Anterior cingulate cortex (tissue), 58 donors: ENCODE measurements at places on chromosomes 3 and 15.

- no peak for DNase-seq
Measured at GRCh38 chr15:25712192-25712960, 150.8 kb downstream of the ATP10A start.

GRCh38 chr3:113606539-113607218, 74.3 kb downstream of the SIDT1 start:
- DNase-seq, result no peak

GRCh38 chr3:173976281-173976680, 578.7 kb downstream of the NLGN1 start:
- no peak for DNase-seq

GRCh38 chr3:64445109-64445943, 220.1 kb upstream of the PRICKLE2 start:
- DNase-seq, result no peak

- DNase-seq, result no peak
Measured at GRCh38 chr3:69791106-69791505, 51.8 kb downstream of the MITF start.

DNA sequence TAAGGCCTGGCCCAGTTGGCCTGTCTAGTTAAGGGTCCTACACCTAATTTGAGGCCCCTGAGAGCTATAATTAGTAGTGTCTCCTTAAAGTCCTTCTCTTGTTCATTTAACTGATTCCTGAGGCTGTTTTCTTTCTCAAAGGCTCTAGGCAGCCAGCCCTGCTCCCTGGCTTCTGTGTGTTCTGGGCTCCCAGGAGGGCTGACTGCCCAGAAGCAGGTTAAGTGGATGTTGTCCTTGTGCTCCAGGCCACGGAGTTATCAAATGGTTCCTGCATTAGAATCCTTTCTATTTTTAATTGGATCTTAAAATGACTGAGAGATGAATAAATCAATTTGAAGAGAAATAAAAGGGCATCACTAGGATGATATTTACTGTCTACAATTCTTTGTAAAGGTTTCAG, 140.0 kb downstream of the SNRK start:
- DNase-seq, result peak; percentile 6

GRCh38 chr3:42022355-42022754, 60.5 kb upstream of the ULK4 start:
- DNase-seq, result no peak

GRCh38 chr15:36407647-36408046, 171.8 kb upstream of the CDIN1 start:
- no peak for DNase-seq

GRCh38 chr3:182212479-182213076, 500.9 kb downstream of the SOX2 start:
- DNase-seq, result no peak

DNA sequence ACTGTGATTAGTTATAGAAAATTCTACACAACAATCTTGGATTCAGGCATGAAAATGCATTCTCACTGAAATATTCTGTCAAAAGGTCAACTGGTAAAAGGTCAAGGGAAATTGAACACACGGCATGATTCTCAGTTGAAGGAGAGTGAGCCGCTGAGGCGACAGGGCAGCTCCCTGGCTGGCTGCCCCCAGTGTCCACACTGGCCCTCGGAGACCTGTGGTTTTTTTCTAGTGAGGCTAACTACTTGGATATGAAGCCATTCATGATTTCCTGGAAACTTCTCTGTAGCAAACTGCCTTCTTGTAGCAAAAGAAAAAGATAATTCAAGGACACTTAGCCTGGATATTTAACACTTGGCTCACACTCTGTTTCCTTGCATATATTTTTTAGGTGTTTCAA, 37.2 kb downstream of the AADACL2 start:
- DNase-seq, result no peak

DNA sequence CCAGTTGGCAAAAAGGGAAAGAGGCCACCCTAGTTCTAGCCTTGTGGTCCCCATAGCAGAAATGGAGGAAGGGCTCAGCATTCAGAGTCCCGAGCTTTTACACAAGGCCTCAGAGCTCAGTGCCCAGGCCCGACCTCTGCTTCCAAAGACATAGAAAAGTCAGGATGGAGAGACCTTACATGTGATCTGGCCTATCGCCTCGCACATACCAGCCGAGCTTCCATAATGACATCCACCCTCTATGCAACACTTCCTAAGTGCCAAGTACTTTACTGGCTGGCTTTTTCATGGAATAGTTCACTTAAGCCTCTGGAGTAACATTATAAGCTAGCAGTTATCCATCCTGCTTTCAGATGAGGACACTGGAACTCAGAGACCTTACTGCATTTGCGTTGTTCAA, 275.9 kb downstream of the FAM43A start:
- DNase-seq, result no peak

DNA sequence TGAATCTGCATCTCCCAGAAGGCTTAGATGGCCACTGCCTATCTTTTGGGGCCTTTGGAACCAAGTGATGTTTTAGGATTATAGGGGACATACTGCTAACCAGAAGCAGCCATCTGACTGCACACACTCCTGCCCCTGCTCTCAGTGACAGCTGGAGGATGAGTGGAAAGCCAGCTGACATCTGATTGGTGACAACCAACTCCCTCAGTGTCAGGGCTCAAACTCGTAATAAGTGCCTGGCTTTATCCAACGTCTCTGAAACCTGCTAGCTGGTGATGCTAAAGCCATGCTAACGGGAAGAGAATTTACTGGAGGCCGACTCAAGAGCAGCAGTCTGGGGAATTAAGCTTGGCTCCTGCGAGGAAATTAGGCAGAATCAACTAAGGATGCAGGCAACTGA, 35.1 kb downstream of the KY start:
- DNase-seq, result no peak

GRCh38 chr3:3586843-3587646, 212.2 kb upstream of the LRRN1 start:
- no peak for DNase-seq

- DNase-seq, result no peak
Measured at GRCh38 chr3:20857636-20858035, 671.6 kb upstream of the SGO1 start.

DNA sequence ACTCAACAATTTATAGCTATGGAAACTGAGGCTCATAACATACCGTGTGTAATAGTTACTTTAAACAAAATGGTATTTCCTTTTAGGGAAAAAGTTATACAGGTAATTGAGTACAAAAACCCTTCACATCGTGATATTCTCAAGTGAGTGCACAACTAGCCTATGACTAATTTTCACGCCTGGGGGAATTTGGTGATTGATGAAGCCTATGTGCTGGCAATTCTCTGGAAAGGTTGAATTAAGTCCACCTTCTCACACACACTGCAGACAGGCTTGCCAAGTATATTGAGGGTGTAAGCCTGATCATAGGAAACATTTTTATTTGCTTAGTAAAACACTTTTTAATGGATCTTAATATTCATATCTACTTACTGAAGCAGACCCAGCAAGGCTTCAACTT, 41.3 kb upstream of the ROBO2 start:
- DNase-seq, result no peak

DNA sequence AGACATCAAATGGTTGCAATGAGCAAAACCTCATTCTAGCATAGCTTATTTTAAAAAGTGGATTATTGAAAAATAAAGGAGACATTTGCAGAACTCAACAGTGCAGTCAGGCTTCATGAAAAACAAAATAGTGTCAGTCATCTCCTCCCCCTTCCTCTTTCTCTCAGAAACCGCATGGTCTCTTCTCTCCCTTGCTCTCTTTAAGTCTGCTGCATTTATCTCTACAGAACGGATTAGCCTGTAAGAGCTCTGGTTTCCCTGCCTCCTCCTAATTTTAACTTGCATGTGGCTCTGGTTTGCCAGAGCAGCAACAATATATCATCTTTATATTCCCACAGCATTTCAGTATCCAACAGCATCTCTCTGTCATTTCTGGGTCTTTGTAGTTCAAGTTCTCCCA, 609.0 kb downstream of the MECOM start:
- DNase-seq, result no peak

GRCh38 chr3:52248165-52248541, 2.6 kb downstream of the PPM1M start:
- no peak for DNase-seq

- no peak for DNase-seq
Measured at GRCh38 chr3:147903026-147903425, 493.9 kb downstream of the ZIC1 start.

DNA sequence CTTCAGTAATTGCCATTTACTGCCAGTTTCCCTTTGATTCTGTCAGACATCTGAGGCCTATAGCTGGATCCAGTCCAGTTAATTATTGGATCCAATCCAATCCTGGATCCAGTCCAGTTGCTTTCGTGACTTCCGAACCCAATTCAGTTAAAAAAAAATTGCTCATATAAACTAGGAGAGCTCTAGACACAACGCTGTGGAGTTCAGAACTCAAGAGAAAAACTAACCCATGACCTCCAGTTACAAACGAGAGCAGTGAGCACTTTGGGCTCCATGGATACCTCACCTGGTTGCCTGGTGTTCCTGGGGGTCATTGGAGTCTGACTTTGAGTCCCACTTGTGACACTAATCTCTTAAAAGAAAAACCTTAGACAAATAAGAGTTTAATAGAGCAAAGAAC, 269.8 kb downstream of the THSD4 start:
- DNase-seq, result no peak

DNA sequence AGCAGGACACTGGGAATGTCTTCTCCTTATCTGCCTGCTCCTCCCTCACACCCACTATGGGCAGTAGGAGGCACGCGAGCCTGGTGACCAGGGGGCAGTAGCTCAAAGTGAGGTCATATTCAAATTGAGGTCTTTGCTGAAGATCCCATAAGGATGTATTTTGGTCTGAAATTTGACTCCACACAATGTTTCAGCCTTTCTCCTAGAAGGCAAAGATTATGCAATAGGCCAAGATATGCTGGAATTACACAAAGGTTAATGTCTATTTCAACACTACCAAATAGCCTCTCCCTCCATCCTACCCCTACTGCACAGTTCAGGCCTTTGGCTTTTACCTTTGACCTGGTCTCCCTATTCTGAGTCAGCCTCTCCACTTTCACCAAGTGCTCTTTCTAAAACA, 203.0 kb downstream of the TIGIT start:
- DNase-seq, result no peak

- DNase-seq, result no peak
Measured at GRCh38 chr3:42179110-42179725, 86.8 kb downstream of the CCK start.

- no peak for DNase-seq
Measured at GRCh38 chr3:127628788-127629466, at the start of gene PODXL2. TSS of gene PODXL2 (plus strand) at chr3:127629185. CDS start at chr3:127629220, 35 bp downstream.
